ENCODE measurements at places on chromosomes 2 and 18.

GRCh38 chr2:206176121-206176520, 16.4 kb downstream of the EEF1B2 start:
- DNase-seq: no peak

GRCh38 chr2:113214141-113214540, 40.4 kb downstream of the PSD4 start:
- DNase-seq: no peak

GRCh38 chr2:235561450-235561849, 67.6 kb downstream of the AGAP1 start:
- no peak for DNase-seq

DNA sequence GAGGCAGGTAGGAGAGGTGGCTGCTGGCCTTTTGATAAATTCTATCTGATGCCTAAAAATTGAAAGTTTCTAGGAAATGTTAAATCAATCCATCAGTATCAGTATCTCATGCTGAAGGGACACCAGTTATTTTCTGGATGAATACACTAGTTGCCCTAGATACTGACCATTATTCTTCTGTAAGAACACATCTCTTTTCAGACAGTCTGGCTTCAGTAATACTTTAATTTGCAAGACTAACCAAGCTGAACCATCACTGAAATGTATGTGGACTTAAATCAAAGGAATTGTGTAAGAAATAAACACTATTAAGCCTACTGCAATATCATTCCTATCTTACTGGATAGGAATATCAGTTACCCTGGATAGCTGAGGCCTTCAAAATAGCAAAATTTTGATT, 1546.3 kb downstream of the LRP1B start:
- no peak for DNase-seq

DNA sequence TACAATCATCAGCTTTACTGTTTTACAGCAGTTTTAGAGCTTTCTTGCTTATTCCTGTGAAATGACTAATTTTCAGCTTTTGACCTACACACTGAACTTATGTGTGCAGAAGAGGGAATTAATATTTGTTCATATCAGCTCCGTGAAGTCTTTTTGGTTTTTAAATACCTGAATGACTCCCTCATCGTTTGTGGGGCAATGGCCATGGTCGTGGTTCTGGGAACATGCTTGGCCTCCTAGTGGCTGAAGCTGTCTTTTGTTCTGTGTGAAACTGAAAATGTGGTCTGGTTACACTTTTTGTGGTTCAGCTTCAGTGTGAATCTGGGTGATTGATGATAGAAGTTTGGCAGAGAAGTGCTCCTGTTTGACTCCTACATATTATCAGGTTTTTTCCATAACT, 408.1 kb downstream of the THSD7B start:
- no peak for DNase-seq

DNA sequence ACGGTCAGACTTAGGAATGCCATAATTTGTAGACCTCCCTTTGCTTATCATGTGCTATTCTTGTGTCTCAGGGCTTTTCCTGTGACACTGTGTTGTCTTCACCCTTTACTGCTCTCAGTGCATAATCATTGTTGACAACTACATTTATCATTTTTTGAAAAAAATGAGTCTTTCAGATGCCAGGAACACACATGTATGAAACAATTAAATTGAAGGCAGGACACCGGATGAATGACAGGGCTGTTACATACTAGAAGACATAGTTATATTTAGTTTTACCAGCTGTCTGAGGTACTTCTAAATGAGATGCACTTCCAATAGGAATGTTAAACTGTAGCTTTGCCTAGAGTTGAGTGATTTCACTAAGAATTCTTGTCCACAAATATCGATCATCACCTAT, 243.5 kb downstream of the LRP1B start:
- DNase-seq: no peak

- no peak for DNase-seq
Measured at GRCh38 chr2:64405581-64406406, 48.2 kb upstream of the LGALSL start.

DNA sequence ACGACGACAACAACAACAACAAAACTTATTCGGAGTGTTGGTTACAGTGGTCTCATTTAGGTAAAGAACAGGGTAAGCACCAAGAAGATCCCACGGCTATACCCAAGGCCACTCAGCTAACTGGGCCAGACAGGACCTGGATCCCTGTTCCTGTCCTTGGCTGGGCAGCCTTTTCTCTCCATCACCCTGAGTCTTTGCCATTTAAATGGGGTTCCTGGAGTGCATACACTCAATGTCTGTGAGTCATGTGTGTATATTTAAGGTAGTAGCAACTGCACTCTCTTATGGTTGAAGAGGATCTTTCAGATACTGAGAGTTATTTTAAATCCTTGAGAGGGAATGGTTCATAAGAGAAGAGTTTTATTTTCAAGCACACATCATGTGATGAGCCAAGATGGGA, 35.3 kb downstream of the ADCYAP1 start:
- DNase-seq: no peak

DNA sequence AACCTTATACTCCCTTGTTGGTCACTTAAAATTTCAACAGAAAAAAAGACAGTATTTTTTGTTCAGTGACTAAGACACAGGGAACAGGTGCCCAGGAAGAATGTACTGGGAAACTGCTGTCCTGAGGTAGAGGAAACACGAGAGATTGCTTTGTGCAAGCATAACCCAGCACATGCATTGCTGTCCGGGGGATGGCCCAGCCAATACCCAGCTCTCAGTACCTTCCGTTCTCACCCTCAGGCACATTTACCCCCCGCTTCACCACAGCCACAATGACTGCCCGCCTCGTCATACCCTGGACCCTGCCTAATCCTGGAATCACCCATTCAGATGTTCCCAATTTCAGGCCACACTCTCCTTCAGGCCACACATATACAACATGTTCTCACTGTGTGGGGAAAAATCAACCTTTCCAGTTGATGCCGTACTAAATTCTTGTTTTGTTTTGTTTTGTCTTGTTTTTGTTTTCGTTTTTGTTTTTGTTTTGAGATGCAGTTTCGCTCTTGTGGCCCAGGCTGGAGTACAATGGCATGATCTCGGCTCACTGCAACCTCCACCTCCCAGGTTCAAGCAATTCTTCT, 140.7 kb downstream of the ESCO1 start:
- DNase-seq: no peak

DNA sequence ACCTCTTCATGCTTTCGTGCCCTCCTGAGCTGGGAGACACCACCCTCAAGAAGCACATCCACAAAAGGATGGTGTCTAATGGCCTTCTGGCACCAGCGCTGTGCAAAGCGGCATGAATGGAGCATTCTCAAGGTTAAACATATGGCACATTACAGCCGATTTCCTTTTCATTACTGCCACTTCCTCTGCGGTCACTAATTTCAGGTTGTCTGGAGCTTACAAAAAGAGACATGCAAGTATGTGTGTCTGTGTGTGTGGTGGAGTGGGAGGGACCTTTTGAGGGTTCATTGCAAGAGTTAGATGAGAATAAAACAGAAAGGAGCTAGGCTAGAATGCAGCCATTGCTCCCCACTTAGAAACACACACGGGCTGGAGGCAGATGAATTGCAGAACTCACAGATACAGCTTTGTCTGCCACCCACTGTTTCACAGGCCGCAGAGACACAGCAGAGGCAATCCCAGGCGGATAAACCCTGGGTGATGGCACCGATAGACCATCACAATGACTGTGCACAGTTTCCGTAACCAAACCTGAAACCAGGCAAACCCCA, 76.0 kb downstream of the TGIF1 start:
- DNase-seq: no peak

GRCh38 chr2:208086029-208086428, 38.3 kb downstream of the CRYGD start:
- DNase-seq: no peak

GRCh38 chr2:172629586-172629985, 73.7 kb downstream of the PDK1 start:
- no peak for DNase-seq

- DNase-seq: no peak
Measured at GRCh38 chr2:22628906-22629305, 756.1 kb upstream of the KLHL29 start.

DNA sequence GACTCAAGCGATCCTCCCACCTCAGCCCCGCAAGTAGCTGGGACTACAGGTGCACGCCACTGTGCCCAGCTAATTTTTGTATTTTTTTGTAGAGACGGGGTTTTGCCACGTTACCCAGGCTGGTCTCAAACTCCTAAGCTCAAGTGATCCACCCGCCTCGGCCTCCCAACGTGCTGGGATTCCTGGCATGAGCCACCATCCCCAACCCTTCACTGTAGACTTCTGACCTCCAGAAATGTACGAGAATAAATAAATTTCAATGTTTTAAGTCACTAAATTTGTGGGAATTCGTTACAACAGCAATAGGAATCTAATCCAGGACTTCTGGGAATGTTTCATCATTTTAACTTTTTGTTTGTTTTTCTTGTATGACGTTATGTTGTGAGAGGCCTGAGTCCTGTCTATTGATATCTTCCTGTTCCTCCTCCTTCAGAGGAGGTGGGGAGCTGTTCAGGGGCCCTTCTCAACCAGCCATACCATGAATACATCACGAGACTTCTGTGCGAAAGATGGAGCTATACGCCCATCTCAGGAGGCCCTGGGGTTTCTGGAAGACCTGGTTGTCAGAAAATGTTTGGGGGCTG, 40.0 kb downstream of the TEX44 start:
- peak; percentile 77 for DNase-seq
